ENCODE measurements at places on chromosomes 3 and 15. TPM values are rescaled to one million over a fixed set of nuclear protein-coding genes. Genes with fewer than 3 reads are reported as not detected.

DNA sequence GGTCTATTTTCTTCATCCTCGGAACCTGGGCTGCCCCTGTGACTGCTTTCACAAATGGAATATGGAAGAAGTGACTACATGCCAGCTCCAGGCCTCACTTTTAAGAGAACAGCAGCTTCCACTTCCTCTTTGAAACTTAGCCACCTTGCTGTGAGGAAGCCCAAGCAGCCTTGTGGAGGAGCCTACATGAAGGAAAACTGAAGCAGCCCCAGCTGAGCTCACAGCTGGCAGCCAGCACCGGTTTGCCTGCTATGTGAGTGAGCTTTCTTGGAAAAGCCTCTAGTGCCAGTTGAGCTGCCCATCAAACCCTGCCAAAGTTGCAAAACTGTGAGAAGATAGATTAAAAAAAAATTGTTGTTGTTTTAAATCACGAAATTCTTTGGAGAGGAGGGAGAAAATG lies 498.0 kb upstream of the PROK2 start:
- DNase-seq: no peak
- no peaks in the 10 kb centered on the region for H3K36me3 ChIP-seq
- no peak overlapping the region for H3K4me3 ChIP-seq
- no peaks in the 10 kb centered on the region for H3K4me1 ChIP-seq
- H3K27ac ChIP-seq: no peak overlapping the region
- H3K27me3 ChIP-seq: 0 out of 2 replicates have a peak, but pooled peaks cover 3% of the 10 kb centered on the region

GRCh38 chr3:46168583-46169345 lies 39.3 kb downstream of the CCR1 start:
- no peak overlapping the region for H3K4me3 ChIP-seq
- no peak overlapping the region for H3K27ac ChIP-seq
- no peak for DNase-seq
- H3K36me3 ChIP-seq: peaks cover 9% of the 10 kb centered on the region

DNA sequence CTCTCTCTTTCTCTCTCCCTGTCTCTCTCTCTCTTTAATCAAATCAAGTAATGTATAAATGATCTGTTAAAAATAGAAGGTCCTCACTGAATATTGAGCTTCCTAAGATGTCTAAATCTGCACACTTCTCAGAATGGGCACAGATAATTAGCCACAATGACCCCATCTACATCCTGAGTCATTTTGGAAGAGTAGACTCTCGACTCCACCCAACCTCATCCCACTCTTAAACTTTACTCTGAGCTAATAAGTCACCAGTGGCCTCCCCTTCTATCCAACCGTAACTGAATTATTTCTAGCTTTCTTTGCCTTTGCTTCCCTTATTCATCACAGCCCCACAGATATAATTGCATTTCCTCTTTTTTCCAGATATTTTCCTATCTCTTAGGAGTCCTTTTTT lies 326.5 kb upstream of the ZNF717 start:
- no peaks in the 10 kb centered on the region for H3K27me3 ChIP-seq
- H3K27ac ChIP-seq: no peak overlapping the region
- no peak overlapping the region for H3K4me3 ChIP-seq
- no peaks in the 10 kb centered on the region for H3K4me1 ChIP-seq
- DNase-seq: no peak

DNA sequence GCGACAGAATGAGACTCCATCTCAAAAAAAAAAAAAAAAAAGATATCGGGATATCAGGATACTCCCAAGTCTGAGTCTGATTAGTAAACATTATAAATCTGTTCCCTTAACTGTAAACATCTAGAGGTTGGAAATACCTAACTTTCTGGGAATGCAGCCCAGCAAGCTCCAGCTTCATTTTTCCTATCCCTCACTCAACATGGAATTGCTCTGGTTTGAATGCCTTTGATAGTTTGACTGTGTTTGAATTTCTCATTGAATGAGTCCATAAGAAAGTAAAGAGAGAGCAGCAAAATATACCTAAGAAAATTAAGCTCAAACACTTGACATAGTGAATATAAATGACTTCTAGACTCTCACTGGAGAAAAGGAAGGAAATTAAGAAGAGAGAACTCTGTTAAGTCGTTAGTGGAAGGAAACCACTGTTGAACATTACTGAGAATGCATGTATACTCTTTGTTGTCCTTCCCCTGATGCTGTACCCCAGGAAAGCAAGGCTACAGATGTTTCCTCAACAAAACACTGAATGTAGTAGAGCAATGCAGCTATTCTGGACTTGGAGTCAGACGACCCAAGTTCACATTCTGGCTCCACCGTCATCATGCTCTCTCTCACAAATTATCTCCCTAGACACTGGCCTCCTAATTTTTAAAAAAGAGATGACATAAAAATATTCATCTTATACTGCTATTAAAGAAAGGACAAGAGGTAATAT lies 62.4 kb downstream of the CD200 start:
- no peaks in the 10 kb centered on the region for H3K27me3 ChIP-seq
- no peak overlapping the region for H3K27ac ChIP-seq
- H3K4me1 ChIP-seq: peaks cover 11% of the 10 kb centered on the region
- DNase-seq: no peak
- no peaks in the 10 kb centered on the region for H3K36me3 ChIP-seq

DNA sequence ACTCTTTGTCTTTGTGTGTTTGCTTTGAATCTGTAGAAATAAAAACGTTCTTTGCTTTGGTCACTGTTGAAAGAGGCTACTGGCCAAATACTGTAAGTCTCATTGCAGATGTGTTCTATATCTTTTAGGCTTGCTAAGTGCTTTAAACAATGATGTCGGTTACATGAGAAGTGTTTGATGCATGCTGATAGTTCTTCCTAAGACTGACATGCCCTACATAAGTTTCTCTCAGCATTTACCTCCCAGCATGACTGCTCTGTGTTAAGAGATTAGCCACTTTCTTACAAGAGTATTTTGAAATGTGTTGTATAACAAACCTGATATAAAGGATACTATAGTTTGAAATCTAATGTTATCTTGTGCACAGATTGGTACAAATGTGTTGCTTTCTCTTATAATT lies 1088.7 kb downstream of the NSUN3 start:
- H3K27me3 ChIP-seq: no peaks in the 10 kb centered on the region
- peaks cover 11% of the 10 kb centered on the region for H3K4me1 ChIP-seq
- no peak overlapping the region for H3K4me3 ChIP-seq
- no peak for DNase-seq
- H3K36me3 ChIP-seq: no peaks in the 10 kb centered on the region

GRCh38 chr15:38202361-38202760 lies 50.3 kb upstream of the SPRED1 start:
- DNase-seq: no peak
- H3K4me1 ChIP-seq: no peaks in the 10 kb centered on the region
- no peaks in the 10 kb centered on the region for H3K27me3 ChIP-seq
- no peaks in the 10 kb centered on the region for H3K36me3 ChIP-seq

- H3K36me3 ChIP-seq: no peaks in the 10 kb centered on the region
- H3K27me3 ChIP-seq: no peaks in the 10 kb centered on the region
- H3K4me3 ChIP-seq: no peak overlapping the region
- no peak for DNase-seq
These were observed 57.2 kb downstream of the WWTR1 start for GRCh38 chr3:149600634-149601033.

GRCh38 chr3:119794971-119795612 lies 13.2 kb downstream of the NR1I2 start:
- no peaks in the 10 kb centered on the region for H3K36me3 ChIP-seq
- H3K4me1 ChIP-seq: peaks cover 21% of the 10 kb centered on the region
- no peak overlapping the region for H3K4me3 ChIP-seq
- no peaks in the 10 kb centered on the region for H3K27me3 ChIP-seq
- DNase-seq: peak; percentile 63
- no peak overlapping the region for H3K27ac ChIP-seq

GRCh38 chr15:79492065-79492464 lies 59.9 kb downstream of the MINAR1 start:
- H3K4me3 ChIP-seq: no peak overlapping the region
- DNase-seq: no peak
- H3K27ac ChIP-seq: no peak overlapping the region
- H3K4me1 ChIP-seq: no peaks in the 10 kb centered on the region
- peaks cover 7% of the 10 kb centered on the region for H3K27me3 ChIP-seq

- H3K27me3 ChIP-seq: no peaks in the 10 kb centered on the region
- no peak overlapping the region for H3K4me3 ChIP-seq
- peaks cover 7% of the 10 kb centered on the region for H3K36me3 ChIP-seq
- no peak overlapping the region for H3K27ac ChIP-seq
- H3K4me1 ChIP-seq: no peaks in the 10 kb centered on the region
These were observed 73.4 kb downstream of the CCK start for GRCh38 chr3:42192334-42193200.

- H3K27me3 ChIP-seq: no peaks in the 10 kb centered on the region
- DNase-seq: no peak
- H3K4me3 ChIP-seq: no peak overlapping the region
- no peaks in the 10 kb centered on the region for H3K4me1 ChIP-seq
- H3K36me3 ChIP-seq: no peaks in the 10 kb centered on the region
These were observed 297.5 kb upstream of the STT3B start for GRCh38 chr3:31235062-31235700.

GRCh38 chr3:14524920-14525660 lies 15.1 kb downstream of the GRIP2 start:
- no peaks in the 10 kb centered on the region for H3K36me3 ChIP-seq
- no peak for DNase-seq
- no peaks in the 10 kb centered on the region for H3K4me1 ChIP-seq
- peaks cover 36% of the 10 kb centered on the region for H3K27me3 ChIP-seq

GRCh38 chr15:90211440-90212143 lies 10.5 kb downstream of the SEMA4B start:
- DNase-seq: peak; percentile 89
- peak overlapping the region; percentile 99 for H3K27ac ChIP-seq
- H3K4me1 ChIP-seq: peaks cover 88% of the 10 kb centered on the region
- H3K36me3 ChIP-seq: peaks cover 52% of the 10 kb centered on the region
- no peaks in the 10 kb centered on the region for H3K27me3 ChIP-seq

DNA sequence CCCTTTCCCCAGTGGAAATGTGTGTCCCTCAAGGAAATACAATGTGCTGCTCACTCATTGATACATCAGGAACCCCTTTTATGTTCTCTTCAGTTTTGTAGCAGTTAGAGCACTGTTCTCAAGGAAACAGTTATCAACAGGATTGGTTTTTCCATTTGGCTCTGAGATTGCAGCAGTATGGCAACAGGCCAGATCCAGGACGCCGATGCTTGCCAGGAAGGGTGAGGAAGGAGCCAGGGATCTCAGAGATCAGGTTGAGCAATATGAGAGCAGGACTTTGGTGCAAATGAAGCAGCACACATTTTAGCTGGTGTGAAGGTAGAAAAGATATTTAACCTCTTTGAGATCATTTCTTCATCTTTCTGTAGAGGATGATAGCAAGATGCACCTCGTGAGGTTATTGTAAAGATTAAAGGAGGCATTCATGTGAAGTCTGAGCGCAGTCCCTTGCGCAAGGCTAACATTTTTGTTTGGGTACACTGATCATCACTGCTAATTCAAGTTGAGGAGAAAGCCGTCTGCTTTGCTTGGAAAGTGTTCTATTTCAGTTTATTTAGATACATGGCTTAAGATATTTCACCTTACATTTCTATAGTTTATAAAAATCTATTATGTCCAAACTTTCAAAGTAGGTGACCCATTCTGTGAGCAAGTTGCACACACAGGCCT lies 68.5 kb downstream of the KCNH8 start:
- H3K27ac ChIP-seq: no peak overlapping the region
- peaks cover 5% of the 10 kb centered on the region for H3K4me1 ChIP-seq
- H3K27me3 ChIP-seq: no peaks in the 10 kb centered on the region
- H3K36me3 ChIP-seq: no peaks in the 10 kb centered on the region

DNA sequence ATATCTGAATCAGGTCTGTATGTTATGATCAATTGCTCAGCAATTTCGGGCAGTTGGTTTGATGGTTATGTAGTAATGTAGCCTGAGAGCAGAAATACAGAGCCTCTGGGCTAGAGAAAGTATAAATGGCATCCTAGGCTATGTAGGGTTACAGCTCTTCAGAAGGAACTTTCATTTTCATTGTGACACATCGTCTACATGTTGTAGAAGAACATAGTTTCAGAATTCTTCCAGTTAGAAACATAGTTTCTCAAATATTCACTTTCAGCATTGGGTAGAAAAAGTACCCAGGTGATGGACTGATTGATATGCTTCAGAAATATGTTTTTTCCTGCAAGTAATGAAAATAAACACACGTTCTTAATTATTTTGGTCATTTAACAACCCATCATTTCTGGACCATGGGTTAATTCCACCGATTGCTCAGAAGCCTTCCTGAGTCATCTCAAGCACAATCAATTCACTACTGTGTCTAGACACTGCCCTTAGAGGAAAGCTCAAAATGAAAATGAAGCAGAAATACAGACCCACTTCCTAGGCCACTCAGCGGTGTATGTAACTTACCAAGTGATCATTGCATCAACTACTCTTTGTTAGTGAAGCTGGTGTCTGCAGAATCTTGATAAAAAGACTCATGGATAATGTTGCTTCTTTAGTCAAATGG lies 88.8 kb upstream of the TSEN2 start:
- H3K36me3 ChIP-seq: peaks cover 69% of the 10 kb centered on the region
- H3K4me1 ChIP-seq: peaks cover 40% of the 10 kb centered on the region
- H3K4me3 ChIP-seq: no peak overlapping the region
- H3K27ac ChIP-seq: peak overlapping the region; percentile 59
- no peaks in the 10 kb centered on the region for H3K27me3 ChIP-seq
- DNase-seq: no peak

GRCh38 chr15:44545913-44546802 lies 9.2 kb downstream of the EIF3J start:
- H3K27ac ChIP-seq: peak overlapping the region; percentile 16
- no peak overlapping the region for H3K4me3 ChIP-seq
- peaks cover 23% of the 10 kb centered on the region for H3K4me1 ChIP-seq
- H3K36me3 ChIP-seq: no peaks in the 10 kb centered on the region
- DNase-seq: no peak

DNA sequence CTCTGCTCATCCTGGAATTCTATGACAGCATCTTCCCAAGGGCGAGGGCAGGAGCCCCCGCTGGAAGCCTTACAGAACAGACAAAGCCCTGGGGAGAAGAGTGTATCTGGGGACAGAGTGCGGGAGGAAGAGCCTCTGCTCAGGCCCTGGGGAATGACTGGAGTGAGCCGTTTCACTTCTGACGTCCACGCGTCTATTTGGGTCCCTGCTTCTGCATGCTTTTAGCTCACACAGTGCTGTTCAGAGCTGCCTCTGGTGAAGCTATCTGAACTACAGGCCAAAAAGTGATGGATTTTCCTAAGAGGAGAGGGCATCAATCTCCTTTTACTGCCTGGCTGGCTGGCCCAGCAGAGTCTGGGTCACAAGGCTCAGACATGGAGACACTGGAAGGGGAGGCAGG lies 311.8 kb downstream of the NTRK3 start:
- H3K27me3 ChIP-seq: peaks cover 6% of the 10 kb centered on the region
- H3K27ac ChIP-seq: no peak overlapping the region
- no peak for DNase-seq
- H3K4me1 ChIP-seq: no peaks in the 10 kb centered on the region
- H3K36me3 ChIP-seq: no peaks in the 10 kb centered on the region

Gene MEX3B
- total RNA-seq: not detected

Gene PROK2
- total RNA-seq: not detected

Gene CCDC54
- not detected for total RNA-seq

Gene VIPR1
- total RNA-seq: 23.9 TPM

Gene SSUH2
- 6.1 TPM for total RNA-seq

Gene SPPL2A
- 75.4 TPM for total RNA-seq

Gene CYP11A1
- 7.1 TPM for total RNA-seq

Gene CPB1
- not detected for total RNA-seq

Gene RTP4
- total RNA-seq: 0.90 TPM

Gene ZKSCAN7
- total RNA-seq: 0.83 TPM
